Purkinje cell (primary cell): ENCODE measurements at places on chromosomes 7 and 10. TPM values are rescaled to one million over a fixed set of nuclear protein-coding genes. Genes with fewer than 3 reads are reported as not detected.

TEX36 gene
- not detected in 2 replicates for polyA plus RNA-seq

SHTN1 gene
- 55.0 and 70.4 TPM in 2 replicates for polyA plus RNA-seq

TMUB1 gene
- 0.53 TPM in 1 of 2 replicates, not detected in the other for polyA plus RNA-seq

LRRTM3 gene
- 1.7 and 8.3 TPM in 2 replicates for polyA plus RNA-seq

GRIFIN gene
- not detected in 2 replicates for polyA plus RNA-seq

CCDC3 gene
- polyA plus RNA-seq: 1.6 and 4.1 TPM in 2 replicates

ALOX5 gene
- 0.27 TPM in 1 of 2 replicates, not detected in the other for polyA plus RNA-seq

CLDN3 gene
- polyA plus RNA-seq: not detected in 2 replicates
